ENCODE measurements at places on chromosomes 7 and 10.

DNA sequence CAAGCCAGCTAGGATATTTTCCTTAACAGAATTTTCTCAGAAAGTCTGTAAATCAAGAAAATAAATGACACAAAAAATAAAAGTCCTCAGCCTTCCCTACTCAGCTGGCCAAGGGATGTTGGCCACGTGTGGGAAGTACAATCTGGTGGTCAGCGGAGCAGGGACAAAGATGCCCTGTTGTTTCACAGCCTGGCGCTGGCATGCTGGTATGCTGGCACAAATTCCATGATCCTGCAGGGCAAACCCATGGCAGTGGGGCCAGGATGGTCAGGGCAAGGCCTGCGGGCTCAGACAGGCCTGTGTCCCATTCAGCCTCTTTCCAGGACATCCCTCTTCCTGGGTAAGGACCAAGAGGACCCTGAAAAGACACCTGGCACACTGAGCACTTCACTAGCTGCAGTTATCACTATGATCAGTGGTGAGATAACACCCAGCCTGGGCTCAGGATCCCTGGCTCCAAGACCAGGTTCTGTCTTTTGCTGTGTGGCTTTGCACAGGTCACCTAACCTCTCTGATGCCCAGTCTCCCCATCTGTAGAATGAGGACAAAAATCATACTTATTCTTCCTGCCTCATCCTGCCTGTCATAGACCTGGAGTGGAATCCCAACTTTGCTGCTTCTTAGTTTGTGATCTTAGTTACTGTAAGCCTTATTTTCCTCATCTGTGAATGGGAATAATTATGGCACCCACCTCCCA lies 10.8 kb upstream of the HSPA12A start:
- DNase-seq, result no peak

- DNase-seq, result no peak
Observed at GRCh38 chr7:1644341-1645070, 25.6 kb upstream of the ELFN1 start.

GRCh38 chr10:7312488-7312857 lies 98.4 kb downstream of the SFMBT2 start:
- DNase-seq, result no peak

DNA sequence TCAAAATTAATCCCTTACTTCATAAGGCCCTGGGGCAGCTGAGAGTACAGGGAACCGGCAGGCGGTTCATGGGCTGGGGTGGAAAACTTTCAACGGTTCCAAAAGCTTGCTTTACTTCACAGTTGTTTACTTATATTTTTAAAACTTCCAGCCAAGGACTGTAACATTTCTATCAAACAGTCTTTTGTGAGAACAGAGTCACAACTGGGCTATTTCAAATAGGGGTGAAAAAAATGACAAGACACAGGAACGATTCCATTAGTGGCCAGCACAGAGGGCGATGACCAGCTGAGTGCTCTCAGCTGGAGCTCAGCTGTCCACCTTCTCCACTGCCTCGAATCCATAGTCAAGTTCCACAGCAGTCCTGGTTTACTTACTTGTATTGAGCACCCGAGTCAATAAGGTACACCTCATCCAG lies 48.2 kb downstream of the XPNPEP1 start:
- DNase-seq, result no peak

DNA sequence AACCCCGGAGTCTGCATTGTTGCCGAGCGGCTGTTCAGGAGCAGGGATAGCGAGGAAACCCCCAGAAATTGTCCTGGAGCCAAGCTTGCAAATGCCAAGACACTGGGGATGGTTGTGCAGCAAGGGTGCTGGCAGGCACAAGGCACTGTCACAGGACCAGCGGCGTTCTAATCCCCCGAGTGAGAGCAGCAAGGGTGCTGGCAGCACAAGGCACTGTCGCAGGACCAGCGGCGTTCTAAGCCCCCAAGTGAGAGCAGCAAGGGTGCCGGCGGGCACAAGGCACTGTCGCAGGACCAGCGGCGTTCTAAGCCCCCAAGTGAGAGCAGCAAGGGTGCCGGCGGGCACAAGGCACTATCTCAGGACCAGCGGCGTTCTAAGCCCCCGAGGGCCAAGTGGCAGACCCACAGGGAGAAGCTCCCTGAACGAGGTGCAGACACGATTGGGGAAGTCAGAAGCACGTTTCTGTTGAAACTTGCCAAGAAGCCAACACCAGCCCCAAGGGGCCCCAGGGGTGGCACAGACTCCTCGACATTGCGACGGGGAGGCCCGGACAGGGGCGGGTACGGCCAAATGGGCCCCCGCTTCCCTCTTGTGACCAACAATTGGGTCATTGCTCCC lies 40.4 kb upstream of the INPP5A start:
- DNase-seq, result no peak

- no peak for DNase-seq
Observed at GRCh38 chr7:22127835-22128527, 182.3 kb upstream of the CDCA7L start.

GRCh38 chr10:48742891-48743860 lies 58.5 kb downstream of the WDFY4 start:
- DNase-seq, result no peak

- DNase-seq, result no peak
Observed at GRCh38 chr10:92849234-92849525, 860 bp downstream of the EXOC6 start.

DNA sequence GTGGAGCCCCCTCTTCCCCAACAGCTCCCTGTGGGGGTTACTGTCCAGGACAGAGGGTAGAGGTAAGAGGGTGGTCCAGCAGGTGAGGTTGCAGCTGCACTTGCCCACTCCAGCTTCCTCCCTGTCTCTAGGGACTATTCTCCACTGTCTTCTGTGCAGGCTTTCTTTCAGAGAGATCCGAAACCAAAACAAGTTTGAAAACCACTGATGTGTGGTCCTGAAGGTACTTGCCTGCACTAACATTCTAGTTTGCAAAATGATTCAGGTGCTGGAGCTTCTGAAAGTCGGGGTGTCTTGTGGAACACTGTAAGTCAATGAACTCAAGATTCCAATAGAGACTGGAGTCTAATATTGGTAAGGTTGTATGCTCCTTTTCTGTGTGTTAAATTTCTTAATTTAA lies 63.1 kb downstream of the BLNK start:
- no peak for DNase-seq

DNA sequence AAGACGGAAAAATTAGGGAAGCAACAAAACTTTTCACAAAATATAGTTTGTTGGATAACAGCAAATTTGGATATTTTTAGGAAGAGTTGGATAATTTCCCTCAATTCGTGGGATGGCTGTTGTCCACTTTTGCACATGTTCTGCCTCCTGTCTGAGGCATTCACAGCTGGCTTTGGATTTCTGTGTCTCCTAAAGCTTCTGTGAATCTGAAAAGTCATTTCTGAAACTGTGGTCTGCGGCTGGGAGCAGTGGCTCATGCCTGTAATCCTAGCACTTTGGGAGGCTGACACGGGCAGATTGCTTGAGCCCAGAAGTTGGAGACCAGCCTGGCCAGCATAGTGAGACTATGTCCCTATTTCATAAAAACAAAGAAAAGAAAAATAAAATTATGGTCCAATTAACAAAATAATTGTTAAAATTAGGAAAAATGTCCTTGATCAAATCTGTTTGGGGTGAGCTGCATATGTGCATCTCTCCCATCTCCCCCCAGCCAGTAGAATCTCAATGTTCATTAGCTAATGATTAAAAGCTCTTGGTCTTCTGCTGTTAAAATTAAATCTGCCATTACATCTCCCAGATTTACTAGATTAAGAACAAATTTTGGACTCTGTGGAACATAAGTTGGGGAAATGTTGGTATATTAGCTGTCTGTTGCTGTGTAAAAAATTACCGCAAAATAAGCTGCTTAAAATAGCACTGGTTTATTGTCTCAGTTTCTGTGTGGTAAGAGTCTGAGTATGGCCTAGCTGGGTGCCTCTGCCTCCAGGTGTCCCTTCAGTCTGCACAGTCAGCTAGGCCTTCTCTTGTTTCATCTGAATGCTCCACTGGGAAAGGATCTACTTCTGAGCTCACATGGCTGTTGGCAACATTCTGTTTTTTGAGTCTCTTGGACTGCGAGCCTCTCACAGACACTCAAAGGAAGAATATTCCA lies 332.0 kb upstream of the FZD1 start:
- no peak for DNase-seq

GRCh38 chr7:81662531-81662930 lies 107.3 kb downstream of the HGF start:
- DNase-seq, result peak; percentile 31

DNA sequence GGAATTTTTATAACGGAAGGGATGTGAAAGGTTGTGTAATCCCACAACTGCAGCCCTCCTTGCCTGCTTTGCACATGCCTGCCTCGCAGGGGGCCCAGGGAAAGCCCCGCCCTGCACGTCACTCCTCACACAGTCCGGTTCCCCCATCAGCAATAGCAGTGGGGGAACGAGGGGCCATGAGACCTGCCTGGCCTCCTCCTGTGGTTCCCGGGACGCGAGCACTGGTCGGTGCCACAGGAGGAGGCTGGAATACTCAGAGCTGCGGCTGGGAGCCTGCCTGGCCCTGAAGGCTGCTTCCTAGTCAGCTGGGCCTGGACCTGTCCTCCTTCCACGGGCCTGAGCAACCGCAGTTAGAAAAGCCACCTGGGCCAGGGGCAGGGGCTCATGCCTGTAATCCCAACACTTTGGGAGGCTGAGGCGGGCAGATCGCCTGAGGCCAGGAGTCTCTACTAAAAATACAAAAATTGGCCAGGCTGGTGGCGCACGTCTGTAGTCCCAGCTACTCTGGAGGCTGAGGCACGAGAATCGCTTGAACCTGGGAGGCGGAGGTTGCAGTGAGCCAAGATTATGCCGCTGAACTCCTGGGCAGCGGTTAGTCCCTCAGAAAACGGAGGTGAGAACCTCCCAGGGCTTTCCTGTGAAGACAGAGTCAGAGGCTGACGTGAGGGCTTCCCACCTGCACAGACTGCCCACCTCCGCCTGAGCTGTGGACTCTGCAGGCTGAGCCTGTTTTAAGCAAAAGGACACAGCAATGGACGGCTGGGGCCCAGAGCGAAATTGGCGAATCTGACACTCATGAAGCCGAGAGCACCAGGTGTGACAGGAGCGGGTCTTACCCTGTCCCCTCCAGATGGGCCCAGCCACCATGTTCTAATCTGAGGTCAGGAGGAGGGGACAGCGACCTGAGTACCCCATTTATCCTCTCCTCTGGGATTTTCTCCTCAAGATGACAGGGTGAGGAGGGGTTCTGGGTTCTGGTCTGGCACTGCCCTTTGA lies 52.9 kb downstream of the VIPR2 start:
- no peak for DNase-seq

DNA sequence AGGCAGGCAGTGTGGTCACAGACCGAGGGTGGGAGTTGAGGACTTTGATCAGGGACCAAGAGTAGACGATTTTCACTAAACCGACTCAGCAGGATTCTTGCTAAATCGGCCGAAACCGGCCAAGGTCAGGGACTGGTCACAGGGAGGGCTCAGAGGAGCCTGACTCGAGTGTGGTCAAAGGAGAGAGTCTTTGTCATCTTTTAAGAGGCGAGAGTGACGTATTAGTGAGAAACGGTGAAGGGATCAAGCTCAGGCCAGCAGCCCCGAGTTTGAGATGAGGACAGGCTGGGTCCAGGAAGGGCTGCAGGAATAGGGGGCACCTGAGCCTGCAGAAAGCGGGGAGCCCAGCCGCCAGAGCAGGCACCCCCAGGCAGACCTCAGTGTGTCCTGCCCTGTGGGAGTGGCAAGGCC lies 41.6 kb upstream of the FAM20C start:
- no peak for DNase-seq

DNA sequence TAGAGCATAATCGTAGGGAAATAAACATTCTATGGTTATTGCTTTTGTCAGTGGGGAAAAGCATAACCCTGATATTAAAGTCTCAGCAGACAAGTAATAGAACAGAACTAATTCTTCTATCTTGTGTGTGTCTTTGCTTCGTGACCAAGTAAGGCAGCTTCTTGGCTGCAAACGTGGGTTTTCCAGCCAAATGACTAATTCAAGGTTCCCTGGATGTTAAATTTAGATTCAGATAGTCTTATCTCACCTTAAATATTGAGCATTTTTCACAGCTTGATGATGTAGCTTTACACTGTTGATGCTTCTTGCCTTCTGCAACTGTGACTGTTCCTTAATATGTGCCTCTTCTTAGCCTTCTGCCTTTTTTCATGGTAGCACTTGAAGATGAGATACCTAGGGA lies 113.0 kb downstream of the EXOC4 start:
- DNase-seq, result no peak

- no peak for DNase-seq
Observed at GRCh38 chr7:4779118-4779517, 3.7 kb downstream of the AP5Z1 start.

- DNase-seq, result no peak
Observed at GRCh38 chr7:70762696-70763095, 369.2 kb upstream of the GALNT17 start.

DNA sequence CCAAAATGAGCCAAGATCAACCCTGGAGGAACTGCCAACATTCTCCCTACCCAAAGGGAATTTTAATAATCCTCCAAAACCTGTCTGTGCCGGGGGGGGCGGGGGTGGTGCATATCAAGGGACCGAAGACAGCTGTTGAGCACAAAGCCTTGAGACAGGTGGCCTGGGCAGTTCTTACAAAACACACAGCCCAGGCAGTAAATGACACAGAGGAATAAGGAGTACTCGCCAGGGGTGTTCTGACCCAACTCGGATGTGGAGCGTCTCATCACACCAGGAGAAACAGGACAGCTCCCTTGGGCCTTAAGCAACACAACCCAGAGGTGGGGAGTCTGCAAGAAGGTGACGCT lies 35.6 kb downstream of the PLAC9 start:
- no peak for DNase-seq

- DNase-seq, result no peak
Observed at GRCh38 chr7:101170617-101171441, 5.5 kb upstream of the VGF start.

DNA sequence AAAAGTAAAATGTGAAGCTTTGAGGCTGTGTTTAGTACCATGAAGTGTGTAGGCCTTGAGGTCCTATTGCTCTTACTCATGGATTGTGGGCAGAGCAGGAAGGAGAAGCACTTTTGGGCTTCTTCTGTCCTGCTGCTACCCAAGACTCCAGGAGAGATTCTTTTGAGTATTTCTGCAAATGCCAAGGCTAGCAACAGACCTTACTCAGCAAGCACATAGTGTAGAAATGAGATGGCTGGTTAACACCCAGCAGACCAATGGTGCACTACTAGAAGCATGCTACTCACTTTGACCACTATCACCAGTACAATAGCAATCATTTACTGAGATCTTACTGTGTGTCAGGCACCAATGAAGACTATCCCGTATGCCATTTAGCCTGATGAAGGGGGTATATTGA lies 3.2 kb downstream of the PLPP4 start:
- DNase-seq, result peak; percentile 33

GRCh38 chr10:31928549-31929260 lies at the start of gene ARHGAP12:
Gene ARHGAP12 (minus strand): TSS chr10:31928831. CDS start chr10:31908855, 19,976 bp downstream.
- DNase-seq, result peak; percentile 86

DNA sequence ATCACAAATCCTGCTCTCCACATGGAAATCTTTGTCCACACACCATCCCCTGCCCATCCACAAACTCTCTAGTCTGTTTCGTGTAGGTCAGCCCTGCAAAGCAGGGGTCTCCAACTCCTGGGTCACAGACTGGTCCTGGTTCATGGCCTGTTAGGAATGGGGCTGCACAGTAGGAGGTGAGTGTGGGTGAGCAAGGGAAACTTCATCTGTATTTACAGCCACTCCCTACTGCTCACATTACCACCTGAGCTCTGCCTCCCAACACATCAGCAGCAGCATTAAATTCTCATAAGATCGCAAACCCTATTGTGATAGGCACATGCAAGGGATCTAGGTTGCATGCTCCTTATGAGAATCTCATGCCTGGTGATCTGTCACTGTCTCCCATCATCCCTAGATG lies 242.1 kb downstream of the FGFR2 start:
- no peak for DNase-seq

- DNase-seq, result no peak
Observed at GRCh38 chr10:86254081-86254480, 112.5 kb downstream of the GRID1 start.

Measured in EL (cell line).